GM04504 (cell line): ENCODE measurements at places on chromosomes 3 and 15.
A peak's percentile ranks its signal among the peaks of the same experiment; 100 is the strongest.

- no peak for DNase-seq
Measured at GRCh38 chr3:65478551-65479500, 559.9 kb downstream of the MAGI1 start.

GRCh38 chr15:40344631-40345120 is 3.9 kb upstream of the CCDC9B start:
- no peak for DNase-seq

- DNase-seq, result no peak
Measured at GRCh38 chr15:56086566-56086965, 93.2 kb upstream of the NEDD4 start.

DNA sequence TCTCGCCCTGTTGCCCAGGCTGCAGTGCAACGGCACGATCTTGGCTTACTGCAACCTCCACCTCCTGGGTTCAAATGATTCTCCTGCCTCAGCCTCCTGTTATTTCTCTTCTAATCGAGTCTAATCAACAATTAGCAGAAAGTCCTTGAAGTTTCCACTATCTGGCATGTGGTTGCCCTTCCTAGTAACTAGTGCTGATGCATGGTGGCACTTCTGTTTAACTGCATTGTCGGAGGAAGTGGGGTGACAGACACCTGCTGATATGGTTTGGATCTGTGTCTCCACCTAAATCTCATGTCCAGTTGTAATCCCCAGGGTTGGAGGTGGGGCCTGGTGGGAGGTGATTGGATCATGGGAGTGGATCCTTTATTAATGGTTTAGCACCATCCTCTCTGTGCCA is 9.2 kb downstream of the CRTAP start:
- DNase-seq, result no peak

DNA sequence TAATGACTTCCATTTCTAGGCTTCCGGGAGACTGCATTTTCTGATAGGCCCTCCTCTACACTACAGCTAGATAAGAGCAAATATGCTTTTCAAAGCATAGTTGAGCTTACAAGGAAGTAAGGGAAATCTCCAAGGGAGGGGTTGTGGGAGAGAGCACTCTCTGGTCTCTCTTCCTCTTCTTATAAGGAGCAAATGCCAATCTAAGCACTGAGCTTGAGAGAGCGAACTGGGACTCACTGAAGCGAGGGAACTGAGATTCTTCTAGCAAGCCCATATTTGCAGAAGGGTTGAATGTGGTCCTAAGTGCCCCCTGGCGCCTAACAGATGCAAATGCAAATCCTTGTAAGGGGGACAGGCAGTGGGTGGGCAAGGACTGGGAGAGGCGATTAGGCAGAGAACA is 164.8 kb downstream of the ERC2 start:
- DNase-seq, result peak; percentile 3
